RCC 7860 (cell line): ENCODE measurements at places on chromosomes 5 and 9.

DNA sequence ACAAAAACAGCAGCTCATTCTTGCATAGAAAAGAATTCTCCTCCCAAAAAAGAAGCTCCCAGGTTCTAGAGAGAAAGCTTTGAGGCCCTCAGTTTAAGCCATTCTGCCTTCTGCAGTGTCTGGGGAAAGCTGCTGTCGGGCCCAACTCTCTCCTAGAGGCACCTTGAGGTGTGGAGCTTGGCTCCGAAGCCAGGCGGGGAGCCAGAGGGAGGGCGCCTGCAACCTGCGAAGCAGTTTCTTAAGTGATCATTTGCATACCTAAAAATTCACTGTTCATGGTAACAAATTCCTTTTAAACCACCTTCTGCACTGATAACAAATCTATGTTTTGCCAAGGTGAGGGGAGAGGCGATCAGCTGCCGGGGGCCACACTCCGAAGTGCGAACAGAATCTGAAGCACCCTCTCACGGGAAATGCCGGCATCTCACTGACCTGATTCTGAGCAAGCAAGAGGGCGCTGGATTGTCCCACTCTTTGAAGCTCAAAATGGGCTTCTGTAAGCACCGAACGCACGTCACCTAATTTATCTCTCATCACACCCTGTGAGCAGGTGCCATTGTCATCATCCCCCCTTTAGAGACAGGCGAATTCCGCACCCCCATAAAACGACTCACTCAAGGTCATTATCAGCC, 86.1 kb downstream of the GTF3C4 start:
- DNase-seq = no peak

DNA sequence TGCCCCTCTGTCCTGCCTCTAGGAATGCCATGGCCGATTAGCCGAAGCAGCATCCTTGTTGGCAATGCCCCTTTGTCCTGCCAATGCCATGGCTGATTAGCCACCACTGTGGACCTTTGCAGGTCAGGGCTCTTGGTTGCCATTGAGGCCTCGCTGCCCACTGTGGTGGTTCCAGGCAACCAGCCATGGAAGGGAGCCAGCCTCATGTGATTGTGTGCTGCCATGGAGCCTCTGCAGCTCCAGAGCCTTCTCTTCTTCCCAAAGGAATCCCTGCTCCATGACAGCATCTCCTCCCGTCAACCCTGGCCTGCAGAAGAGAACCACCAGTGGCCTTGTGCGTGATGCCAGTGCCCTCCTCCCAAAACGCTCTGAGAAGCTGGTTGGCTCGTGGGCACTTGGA, 187.0 kb downstream of the CACNA1B start:
- DNase-seq = no peak

DNA sequence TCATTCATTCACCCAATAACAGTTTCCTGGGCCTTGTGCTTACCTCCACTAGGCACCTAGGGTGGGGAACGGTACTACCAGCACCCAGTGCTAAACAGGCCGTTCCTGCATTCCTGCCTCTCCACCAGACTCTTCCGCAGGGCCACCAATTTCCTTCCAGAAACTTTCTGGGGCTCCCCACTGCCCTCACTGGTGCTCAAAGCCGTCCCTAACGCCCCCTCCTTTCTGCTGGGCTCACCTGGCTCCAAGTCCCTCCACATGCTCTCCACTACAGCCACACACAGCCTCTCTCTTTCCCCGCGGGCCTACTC, 1.4 kb downstream of the PHF19 start:
- no peak for DNase-seq

DNA sequence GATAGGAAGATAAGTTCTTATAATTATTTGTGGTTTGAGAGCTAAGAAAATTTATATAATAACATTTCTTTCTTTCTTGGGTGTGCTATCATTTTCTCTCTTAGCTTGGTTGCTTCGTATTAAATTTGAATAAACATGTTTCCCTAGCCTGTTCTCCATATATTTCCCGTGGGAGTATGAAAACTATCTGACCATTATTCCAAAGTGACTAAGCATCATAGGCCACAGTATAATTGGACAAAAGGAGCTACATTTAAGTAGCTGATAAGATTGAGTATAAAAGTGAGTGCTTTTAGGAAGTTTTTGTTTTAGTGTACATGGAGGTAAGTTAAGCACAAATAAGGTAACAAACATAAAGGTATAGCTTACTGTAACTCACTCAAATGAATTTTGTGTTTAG, 8.4 kb upstream of the OSMR start:
- no peak for DNase-seq

- DNase-seq = no peak
Observed at GRCh38 chr5:93899026-93899600, 157.7 kb upstream of the POU5F2 start.

DNA sequence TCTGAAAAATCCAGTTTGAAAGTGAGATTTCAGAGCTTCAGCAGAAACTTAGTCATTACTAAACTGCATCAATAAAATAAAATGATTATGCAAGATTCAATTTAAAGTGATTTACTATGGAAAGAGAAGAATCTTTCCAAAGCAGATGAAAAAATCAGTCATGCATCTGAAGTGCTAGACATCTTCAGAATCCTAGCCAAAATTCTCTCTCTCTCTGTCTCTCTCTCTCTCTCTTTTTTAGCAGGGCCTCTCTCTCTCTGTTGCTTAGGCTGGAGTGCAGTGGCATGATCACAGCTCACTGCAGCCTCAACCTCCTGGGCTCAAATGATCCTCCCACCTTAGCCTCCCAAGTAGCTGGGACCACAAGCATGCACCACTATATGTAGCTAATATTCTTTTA, 18.2 kb upstream of the UBLCP1 start:
- no peak for DNase-seq
